ENCODE measurements at places on chromosomes 3 and 15.

DNA sequence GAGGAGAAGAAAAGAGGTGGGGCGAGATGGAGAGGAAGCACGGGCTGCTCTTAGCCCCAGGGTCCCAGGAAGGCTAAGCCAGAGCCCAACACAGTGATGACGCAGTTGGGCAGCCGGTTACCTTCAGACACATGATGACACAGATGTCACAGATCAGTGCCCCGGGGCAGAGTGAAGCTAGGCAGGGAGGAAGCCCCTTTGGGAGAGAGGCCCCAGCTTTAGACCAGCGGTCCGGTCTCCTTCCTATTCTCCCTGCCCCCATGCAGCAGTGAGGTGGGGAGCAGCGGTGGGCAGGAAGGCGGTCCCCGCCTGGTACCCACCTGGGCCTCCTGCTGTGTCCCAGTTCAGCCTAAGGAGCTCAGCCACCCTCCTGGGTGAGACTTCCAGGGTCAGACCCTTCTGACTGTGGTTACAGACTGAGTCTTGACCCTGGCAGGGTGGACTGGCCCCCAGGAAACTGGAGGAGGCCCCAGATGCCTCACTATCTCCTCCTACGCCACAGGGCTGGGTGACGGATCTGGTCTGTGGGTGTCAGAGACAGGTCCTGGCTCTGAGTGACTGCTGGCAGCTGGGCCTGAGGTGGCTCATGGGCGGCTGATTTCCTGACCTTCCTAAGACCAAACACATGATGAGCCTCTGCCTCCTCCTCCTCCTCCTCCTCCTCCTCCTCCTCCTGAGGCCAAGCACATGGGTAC lies 38.8 kb upstream of the LINGO1 start:
- DNase-seq, result no peak

DNA sequence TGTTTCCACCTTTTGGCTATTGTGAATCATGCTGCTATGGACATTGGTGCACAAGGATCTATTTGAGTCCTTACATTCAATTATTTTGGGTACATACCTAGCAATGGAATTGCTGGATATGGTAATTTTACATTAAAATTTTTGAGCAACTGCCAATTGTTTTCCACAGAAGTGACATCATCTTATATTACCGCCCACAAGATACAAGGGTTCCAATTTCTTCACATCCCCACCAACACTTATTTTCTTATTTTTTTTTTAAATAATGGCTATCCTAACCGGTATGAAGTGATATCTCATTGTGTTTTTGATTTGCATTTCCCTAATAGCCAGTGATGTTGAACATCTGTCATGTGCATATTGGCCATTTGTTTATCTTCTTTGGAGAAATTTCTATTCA lies 22.5 kb upstream of the NPTN start:
- no peak for DNase-seq

- DNase-seq, result no peak
These were observed 722 bp downstream of the CHRNA3 start for GRCh38 chr15:78620021-78620526.

GRCh38 chr3:53711387-53711786 lies 134.8 kb downstream of the CHDH start:
- no peak for DNase-seq

DNA sequence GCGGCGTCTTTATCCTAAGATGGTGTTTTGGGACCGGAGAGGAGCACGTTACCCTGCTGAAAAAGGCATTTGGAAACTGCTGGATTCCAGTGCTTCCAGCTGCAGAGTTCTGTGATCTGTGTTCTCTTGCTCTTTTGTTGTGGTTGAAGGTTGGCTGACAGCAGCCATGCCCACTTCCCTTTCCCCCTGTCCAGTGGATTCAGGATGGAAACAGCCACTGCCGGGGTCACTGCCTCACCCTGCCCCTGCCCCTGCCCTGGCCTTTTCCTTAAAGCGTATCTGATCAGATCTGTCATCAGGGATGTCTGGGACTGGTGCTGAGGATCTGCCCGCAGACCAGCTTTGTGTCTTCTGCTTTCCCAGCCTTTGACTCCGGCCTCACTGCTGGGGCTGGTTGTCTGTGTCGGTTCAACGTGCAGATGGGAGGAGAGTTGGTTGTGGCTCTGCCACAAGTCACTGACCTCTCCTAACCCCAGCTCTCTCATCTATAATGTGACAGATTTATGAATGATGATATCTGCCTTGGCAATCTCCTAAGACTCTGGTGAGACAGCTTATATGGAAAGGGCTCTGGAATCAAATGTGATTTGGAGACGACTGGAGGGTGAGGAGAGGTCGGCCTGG lies 219.4 kb upstream of the BHLHE40 start:
- DNase-seq, result no peak

- no peak for DNase-seq
These were observed 13.3 kb upstream of the MINAR1 start for GRCh38 chr15:79418693-79419279.

DNA sequence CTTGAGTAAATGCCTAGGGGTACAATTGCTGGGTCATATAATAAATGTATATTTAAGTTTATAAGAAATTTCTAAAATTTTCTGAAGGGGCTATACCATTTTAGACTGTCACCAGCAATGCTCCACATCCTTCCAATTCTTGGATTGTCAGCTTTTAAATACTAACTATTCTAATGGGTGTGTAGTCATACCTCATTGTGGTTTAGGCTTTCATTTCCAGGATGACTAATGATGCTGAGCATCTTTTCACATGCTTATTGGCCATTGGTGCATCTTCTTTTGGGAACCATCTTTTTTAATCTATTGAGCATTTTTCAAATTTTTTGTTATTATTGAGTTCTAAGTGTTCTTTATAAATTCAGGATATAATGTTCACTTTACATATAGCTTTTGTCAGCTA lies 52.5 kb upstream of the CORO2B start:
- DNase-seq, result no peak

DNA sequence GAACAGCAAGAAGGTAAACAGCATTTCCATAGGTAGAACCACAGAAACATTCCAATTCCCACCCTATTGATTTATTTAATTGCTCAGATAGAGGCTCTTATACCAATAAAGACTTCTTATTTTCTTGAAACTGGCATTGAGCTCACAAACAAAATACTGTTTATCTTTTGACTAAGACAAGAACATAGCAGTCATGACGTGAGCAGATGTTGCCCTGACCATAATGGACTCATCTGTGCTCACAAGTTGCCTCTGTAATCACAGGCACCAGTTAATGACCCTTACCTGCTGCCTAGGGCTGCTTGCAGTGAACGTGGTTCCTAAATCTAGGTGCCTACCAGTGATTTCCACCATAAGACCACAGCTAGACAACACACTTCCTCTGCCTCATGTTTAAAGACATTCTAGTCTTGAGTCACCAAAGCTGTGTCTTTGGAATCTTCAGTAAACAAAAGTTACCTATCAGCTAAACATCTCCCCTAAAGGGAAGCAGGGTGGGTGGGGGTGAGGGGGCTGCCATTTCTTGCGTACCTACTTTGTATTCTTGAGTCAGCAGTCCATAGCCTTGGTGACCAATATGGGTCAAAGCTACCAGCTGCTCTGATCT lies 2.1 kb downstream of the FYCO1 start:
- no peak for DNase-seq

- peak; percentile 57 for DNase-seq
These were observed 300.8 kb downstream of the ZBTB20 start for GRCh38 chr3:114846252-114846651.

GRCh38 chr3:159928071-159928491 lies 60.6 kb upstream of the IL12A start:
- no peak for DNase-seq
